Activated naive CD8-positive, alpha-beta T cell treated with anti-CD3 and anti-CD28 coated beads for 36 hours (primary cell): ENCODE measurements at places on chromosomes 3 and 15.

DNA sequence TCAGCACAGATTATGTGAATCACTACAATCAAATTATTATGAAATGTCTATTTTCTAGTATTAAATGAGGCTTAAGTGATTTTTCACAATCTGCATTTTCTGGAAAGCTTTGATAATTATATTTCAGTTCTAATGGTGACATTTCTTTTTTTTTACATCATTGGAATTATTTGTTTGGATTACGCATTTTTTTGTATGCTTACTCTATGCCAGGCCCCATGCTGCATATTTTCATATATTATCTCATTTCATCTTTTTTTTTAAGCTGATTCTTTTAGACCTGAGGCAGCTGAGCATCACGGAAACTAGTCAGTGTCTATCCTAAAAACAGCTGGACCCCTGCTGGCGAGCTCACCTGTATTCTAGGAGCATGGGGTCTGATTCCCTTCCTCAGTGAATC is 31.1 kb downstream of the SLCO3A1 start:
- no peak overlapping the region for H3K27ac ChIP-seq
- no peak for DNase-seq

DNA sequence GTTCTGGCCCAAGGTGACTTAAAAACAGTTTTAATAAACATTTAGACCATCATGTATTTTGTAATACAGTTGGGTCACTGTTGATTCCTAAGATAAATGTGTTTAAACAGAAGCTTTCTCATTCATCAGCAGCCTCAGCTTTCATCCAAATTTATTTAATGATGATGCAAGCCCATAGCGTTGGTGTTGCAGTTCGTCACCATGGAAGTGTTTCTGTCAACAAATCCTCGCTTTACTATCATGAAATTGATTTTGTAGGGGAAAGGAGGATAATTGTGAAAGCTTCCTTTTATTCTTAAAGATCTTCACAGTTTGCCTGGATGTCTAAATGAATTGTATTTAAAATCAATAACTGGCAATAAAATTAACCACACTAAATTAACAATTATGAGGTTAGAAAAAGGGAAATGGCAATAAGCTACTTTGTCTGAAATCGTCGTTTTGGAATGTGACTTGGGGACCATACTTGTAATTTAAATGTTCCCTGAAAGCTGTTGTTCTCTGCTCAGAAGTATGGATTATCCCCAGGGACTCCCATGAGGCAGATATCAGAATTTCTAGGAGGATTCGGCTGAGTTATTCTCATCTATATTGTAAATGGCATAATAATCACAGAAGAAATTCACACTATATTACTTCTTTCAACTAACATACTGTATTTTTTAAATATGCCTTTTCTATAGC is 29.0 kb downstream of the CMSS1 start:
- no peak overlapping the region for H3K4me3 ChIP-seq
- H3K27ac ChIP-seq = no peak overlapping the region
- no peak for DNase-seq
- no peaks in the 10 kb centered on the region for H3K36me3 ChIP-seq
- peaks cover 23% of the 10 kb centered on the region for H3K4me1 ChIP-seq

- no peaks in the 10 kb centered on the region for H3K4me1 ChIP-seq
- H3K36me3 ChIP-seq = no peaks in the 10 kb centered on the region
- no peak for DNase-seq
Observed at GRCh38 chr3:58597770-58598310, 20.6 kb upstream of the FAM107A start.

GRCh38 chr15:85280203-85280602 is 100.2 kb upstream of the AKAP13 start:
- peaks cover 6% of the 10 kb centered on the region for H3K4me1 ChIP-seq
- H3K27me3 ChIP-seq = no peaks in the 10 kb centered on the region
- H3K27ac ChIP-seq = peak overlapping the region; percentile 9
- DNase-seq = no peak

DNA sequence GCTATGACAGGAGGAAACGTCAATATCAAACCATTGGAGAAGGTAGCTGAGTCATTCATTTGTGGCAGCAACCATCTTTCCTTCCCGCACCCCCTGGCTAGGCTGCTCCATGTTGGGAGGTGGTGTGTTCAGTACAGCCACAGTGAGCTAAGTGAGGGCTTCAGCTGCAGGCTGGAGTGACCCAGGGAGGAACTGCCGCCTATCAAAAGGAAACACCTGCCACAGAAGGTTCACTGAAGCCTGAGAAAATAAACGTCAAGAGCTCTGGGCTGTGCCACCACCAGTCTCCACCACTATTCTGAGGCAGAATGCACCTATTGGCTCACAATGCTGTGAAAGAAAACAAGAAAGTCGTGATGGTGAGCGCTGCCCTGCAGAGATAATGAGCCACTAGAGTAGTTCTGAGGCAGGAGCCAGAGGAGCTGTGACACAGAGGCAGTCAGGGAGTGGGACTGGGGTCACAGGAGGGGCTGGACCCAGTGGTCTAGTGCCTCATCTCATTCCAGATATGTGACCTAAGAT is 34.8 kb upstream of the CD47 start:
- H3K27me3 ChIP-seq = no peaks in the 10 kb centered on the region
- peak overlapping the region; percentile 87 for H3K4me3 ChIP-seq
- peaks cover 50% of the 10 kb centered on the region for H3K36me3 ChIP-seq
- DNase-seq = peak; percentile 57

GRCh38 chr3:185813691-185814215 is 11.1 kb downstream of the IGF2BP2 start:
- H3K27me3 ChIP-seq = peaks cover 36% of the 10 kb centered on the region
- no peaks in the 10 kb centered on the region for H3K36me3 ChIP-seq
- H3K4me3 ChIP-seq = no peak overlapping the region

DNA sequence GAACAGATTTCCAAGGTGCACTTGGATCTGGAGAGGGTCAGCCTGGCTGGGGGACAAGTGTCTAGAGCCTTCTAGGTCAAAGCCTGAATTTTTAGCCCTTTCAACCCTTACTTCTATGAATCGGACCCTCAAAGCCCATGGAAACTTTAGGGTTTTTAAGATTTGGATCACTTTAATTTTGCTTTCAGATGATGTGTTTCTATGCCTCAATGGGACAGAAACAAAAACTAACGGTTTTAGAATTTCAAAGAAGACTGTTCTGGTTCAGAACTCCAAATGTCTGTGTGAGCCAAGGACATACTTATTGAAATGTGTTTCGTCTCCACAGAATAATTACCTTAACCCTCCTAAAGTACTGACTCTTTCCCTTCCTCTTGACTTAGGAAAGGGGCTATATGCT is 266.7 kb downstream of the LRTM1 start:
- no peak for DNase-seq
- H3K27ac ChIP-seq = no peak overlapping the region
- no peak overlapping the region for H3K4me3 ChIP-seq
- H3K36me3 ChIP-seq = no peaks in the 10 kb centered on the region

DNA sequence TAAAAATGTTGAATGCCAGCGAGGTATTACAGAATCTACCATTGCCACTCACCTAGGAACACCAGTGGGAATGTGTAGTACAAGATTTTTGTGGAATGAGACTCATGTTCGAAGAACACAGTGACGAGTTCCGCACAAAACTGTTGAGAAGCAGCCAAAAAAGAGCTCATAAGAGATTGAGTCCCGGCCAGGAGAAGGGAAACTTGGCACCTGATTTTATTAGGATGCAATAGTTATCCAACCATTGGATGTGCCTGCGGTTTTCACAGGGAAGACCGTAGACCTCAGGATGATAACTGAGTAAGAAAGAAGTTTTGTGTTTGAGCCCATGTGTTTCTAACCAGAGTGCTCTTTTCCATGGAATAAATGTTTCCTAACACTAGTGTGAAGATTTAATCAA is 88.9 kb downstream of the PTPRG start:
- H3K27me3 ChIP-seq = peaks cover 4% of the 10 kb centered on the region
- no peak overlapping the region for H3K27ac ChIP-seq
- no peaks in the 10 kb centered on the region for H3K4me1 ChIP-seq
- no peaks in the 10 kb centered on the region for H3K36me3 ChIP-seq

DNA sequence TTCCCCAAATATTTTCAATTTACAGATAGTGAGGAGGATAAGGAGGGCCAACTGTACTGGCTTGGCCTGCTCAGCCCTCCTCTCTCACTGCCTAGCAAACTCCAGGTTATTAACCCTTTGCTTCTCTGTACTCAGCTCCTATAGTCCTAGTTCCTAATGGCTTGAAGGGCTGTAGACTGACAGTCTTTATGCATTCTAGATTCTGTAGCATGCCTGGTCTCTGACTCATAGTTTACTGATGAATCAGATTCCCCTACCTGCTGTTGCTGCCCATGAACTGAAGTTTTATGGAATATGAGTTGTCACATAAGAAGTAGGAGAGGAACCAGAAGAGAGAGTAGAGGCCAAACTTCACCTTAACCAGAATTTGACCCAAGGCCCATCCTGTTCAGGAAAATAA is 27.1 kb upstream of the MAP3K13 start:
- H3K27ac ChIP-seq = no peak overlapping the region
- H3K4me1 ChIP-seq = peaks cover 18% of the 10 kb centered on the region
- no peak overlapping the region for H3K4me3 ChIP-seq
- no peak for DNase-seq

GRCh38 chr15:41550066-41550775 is 6.2 kb upstream of the RPAP1 start:
- no peaks in the 10 kb centered on the region for H3K36me3 ChIP-seq
- H3K27ac ChIP-seq = no peak overlapping the region
- H3K27me3 ChIP-seq = no peaks in the 10 kb centered on the region
- H3K4me1 ChIP-seq = peaks cover 2% of the 10 kb centered on the region

- peak; percentile 67 for DNase-seq
- H3K27me3 ChIP-seq = no peaks in the 10 kb centered on the region
- H3K36me3 ChIP-seq = peaks cover 4% of the 10 kb centered on the region
- H3K4me1 ChIP-seq = peaks cover 59% of the 10 kb centered on the region
- H3K27ac ChIP-seq = peak overlapping the region; percentile 62
- no peak overlapping the region for H3K4me3 ChIP-seq
Observed at GRCh38 chr15:38683382-38684242, 119.0 kb upstream of the RASGRP1 start.

DNA sequence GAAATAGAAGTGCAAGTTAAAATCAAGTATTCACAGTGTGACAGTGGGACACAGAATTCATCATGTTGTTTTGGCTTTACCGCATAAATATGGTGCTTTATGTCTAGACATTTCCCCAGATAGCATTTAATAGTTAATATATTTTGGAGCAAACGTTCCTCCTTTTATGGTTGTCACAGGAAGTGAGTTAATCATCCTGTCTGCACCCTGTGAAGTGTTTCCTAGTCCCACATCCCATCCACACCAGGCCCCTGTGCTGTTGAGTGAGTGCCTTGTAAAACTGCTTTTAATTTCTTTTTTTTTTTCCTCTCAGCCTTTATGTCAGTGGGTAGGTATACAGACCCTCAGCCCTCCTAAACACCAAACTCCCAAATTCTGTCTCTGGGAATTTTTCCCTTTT is 393.7 kb downstream of the FEZF2 start:
- H3K27ac ChIP-seq = no peak overlapping the region
- H3K36me3 ChIP-seq = no peaks in the 10 kb centered on the region
- H3K27me3 ChIP-seq = peaks cover 3% of the 10 kb centered on the region
- H3K4me1 ChIP-seq = no peaks in the 10 kb centered on the region
- no peak for DNase-seq

GRCh38 chr3:143067201-143067600 is 52.4 kb upstream of the CHST2 start:
- DNase-seq = no peak
- H3K36me3 ChIP-seq = peaks cover 8% of the 10 kb centered on the region
- no peak overlapping the region for H3K4me3 ChIP-seq
- no peak overlapping the region for H3K27ac ChIP-seq

GRCh38 chr3:11201251-11202019 is 47.1 kb downstream of the HRH1 start:
- H3K4me1 ChIP-seq = peaks cover 3% of the 10 kb centered on the region
- no peak for DNase-seq
- peak overlapping the region; percentile 8 for H3K4me3 ChIP-seq
- peaks cover 30% of the 10 kb centered on the region for H3K27me3 ChIP-seq

DNA sequence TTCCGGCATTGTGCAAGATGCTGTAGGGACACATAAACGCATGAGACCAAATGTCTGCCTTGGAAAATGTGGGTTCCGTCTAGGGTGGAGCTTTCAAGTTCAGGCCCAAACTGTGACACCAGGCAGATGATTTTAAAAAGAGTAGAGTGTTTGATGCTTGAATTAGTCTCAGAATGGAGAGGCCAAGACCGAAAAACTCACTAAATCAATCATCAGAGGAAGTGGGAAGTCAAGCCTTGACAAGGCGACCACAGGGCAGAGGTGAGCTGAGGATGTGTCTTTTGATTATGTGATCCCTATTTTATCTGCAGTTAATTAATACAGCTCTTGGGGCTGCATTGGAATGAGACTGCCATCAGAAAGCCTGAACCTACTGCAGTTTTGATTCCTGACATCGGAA is 275.4 kb downstream of the ABHD5 start:
- peaks cover 28% of the 10 kb centered on the region for H3K27me3 ChIP-seq
- no peak overlapping the region for H3K4me3 ChIP-seq
- no peak overlapping the region for H3K27ac ChIP-seq
- DNase-seq = no peak
- H3K4me1 ChIP-seq = peaks cover 6% of the 10 kb centered on the region

DNA sequence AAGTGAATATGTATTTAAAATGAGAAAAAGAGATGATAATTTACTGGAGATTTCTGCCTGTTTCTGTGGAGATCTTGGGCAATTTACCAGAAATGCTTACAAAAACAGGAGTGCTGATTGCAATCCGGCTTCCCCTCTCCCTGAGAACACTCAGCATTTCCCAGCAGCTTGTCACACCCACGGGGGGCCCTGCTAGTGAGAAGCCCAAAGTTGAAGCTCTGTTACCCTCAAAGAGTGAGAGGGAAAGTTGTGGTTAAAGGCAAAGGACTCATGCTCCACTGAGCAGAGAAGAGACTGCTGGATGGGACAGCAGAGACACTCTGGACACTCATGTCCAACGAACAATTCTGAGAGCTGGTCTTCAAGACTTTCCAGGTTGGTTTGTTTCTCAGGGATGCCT is 2.9 kb downstream of the MCTP2 start:
- no peaks in the 10 kb centered on the region for H3K27me3 ChIP-seq
- H3K27ac ChIP-seq = no peak overlapping the region
- H3K36me3 ChIP-seq = peaks cover 18% of the 10 kb centered on the region
- H3K4me3 ChIP-seq = peak overlapping the region; percentile 35

- no peaks in the 10 kb centered on the region for H3K36me3 ChIP-seq
- H3K4me3 ChIP-seq = no peak overlapping the region
- no peak for DNase-seq
- no peaks in the 10 kb centered on the region for H3K27me3 ChIP-seq
- no peaks in the 10 kb centered on the region for H3K4me1 ChIP-seq
Observed at GRCh38 chr3:33201195-33201594, 17.4 kb downstream of the SUSD5 start.

GRCh38 chr15:52331490-52332240 is 36.1 kb upstream of the MYO5C start:
- H3K4me3 ChIP-seq = no peak overlapping the region
- no peaks in the 10 kb centered on the region for H3K27me3 ChIP-seq
- peak overlapping the region; percentile 77 for H3K27ac ChIP-seq
- peaks cover 14% of the 10 kb centered on the region for H3K4me1 ChIP-seq
- peaks cover 4% of the 10 kb centered on the region for H3K36me3 ChIP-seq

GRCh38 chr3:32601722-32602121 is 31.1 kb upstream of the DYNC1LI1 start:
- no peak overlapping the region for H3K27ac ChIP-seq
- no peak for DNase-seq
- peaks cover 7% of the 10 kb centered on the region for H3K27me3 ChIP-seq

- H3K36me3 ChIP-seq = no peaks in the 10 kb centered on the region
- no peak for DNase-seq
- H3K27ac ChIP-seq = no peak overlapping the region
- no peak overlapping the region for H3K4me3 ChIP-seq
Observed at GRCh38 chr15:33326908-33327307, 16.1 kb downstream of the RYR3 start.
